T1000 (cell line): ENCODE measurements at places on chromosomes 1 and 21.

- no peak for DNase-seq
Observed at GRCh38 chr1:221727146-221728036, 14.5 kb downstream of the DUSP10 start.

DNA sequence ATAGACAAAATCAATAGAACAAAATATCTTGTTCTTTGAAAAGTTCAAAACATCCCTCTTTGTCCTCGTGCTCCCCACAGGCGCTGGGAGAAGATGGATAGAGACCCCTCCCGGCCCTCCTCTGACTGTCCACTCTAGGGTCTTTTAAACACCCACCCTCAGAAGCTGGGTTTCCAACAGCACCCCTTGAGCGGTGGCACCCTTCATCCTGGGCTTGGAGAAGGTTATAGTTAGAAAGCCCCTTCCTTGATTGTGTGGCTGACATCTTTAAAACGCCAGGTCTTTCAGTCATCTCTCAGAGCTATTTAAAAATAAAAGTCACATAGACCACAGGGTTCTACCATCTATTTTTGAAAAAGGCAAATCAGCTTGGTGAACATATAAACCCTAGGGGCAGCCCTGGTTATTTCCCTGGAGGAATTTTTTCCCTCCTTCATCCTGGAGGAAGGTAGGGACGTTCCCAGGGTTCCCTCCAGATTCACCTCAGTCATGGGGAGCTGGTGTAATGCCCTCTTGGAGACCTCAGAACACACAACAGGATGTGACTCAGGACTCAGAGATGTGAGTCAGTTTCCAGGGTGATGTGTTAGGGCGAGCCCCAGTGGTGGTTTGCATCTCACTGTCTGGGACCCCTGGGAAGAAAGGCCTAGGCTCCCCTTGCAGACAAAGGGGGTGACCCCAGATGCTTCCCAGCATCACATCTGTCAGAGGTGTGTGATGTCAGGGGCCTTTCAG, 138.5 kb downstream of the CLIC6 start:
- peak; percentile 75 for DNase-seq

DNA sequence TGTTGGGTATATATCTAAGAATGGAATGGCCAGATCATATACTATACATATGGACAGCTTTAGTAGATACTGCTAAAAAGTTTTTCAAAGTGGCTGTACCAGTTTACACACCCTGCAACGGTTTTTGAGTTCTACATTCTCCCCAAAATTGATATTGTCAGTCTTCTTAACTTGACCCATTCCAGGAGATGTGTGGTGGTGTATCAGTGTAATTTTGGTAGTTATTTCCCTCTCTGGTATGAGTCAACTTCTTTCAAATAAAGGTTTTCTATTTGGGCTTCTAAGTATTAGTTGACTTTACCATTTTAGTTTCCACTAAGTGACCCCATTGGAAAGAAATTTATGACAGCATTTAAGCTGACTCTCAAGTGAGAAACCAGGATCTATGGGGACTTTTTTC, 29.2 kb downstream of the INKA2 start:
- DNase-seq, result no peak

- no peak for DNase-seq
Observed at GRCh38 chr1:195773931-195774330, 834.3 kb downstream of the KCNT2 start.

DNA sequence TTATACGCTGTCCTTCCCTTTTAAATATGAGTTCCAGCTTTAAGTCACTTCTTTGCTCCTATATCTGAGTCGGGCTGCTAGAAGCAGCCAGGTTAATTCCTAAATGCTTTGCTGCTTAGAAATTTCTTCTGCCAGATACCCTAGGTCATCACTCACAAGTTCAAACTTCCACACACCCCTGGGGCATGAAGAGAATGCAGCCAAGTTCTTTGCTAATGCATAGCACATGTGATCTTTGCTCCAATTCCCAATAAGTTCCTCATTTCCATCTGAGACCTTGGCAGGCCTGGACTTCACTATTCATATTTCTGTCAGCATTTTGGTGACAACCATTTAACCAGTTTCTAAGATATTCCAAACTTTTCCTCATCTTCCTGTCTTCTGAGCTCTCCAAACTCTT, 14.5 kb upstream of the APP start:
- no peak for DNase-seq

- no peak for DNase-seq
Observed at GRCh38 chr21:36454706-36455105, 25.2 kb downstream of the CLDN14 start.

DNA sequence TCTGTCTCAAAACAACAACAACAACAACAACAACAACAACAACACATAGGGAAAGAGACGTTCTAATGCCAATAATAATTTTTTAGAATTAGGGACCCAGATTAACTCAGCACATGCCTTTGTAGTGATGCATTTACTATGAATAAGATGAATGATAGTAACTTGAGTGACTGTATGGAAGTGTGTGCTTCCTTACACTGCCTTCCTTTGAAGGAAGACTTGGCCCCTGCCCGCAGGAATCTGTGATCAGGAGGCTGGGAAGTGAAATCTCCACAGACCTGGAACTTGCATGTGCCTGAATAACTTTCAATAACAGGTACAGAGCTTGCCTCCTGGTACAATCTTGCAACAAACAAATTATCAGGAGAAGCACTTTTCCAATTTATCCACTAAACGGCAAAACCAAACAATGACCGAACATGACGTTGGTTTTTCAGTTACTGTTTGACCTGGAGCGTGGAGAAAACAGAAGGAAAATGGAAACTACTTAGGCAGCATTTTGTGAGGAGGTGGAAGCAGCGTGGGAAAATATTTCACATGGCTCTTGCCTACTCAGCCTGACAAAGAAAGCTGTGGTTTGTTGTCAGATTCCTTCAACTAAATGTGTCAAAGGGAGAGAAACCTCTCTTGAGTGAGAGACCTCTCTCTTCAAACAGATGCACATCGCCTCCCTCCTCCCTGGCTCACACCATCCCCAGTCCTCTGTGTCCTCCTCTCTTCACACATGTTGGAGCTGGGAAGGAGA, 10.1 kb upstream of the ABCA4 start:
- no peak for DNase-seq

DNA sequence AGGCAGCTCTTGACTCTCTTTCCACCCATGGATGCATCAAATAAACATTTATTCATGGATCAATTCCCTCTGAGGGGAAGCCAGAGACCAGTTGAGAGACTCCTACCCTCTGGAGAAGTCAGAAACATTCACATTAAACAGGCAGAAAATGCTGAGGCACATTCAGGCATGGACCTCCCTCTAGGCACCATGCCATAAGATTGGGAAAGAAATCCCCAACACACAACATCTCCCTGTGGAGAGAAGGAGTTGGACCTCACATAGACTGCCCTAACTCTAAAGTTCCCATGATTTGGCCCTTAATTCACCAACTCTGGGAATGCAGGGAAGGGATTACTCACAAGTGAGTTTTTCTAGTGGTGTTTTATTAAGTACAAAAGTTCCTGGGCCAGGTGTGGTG, 415.3 kb upstream of the C1orf87 start:
- no peak for DNase-seq

- no peak for DNase-seq
Observed at GRCh38 chr1:15282810-15283474, 35.9 kb downstream of the FHAD1 start.

DNA sequence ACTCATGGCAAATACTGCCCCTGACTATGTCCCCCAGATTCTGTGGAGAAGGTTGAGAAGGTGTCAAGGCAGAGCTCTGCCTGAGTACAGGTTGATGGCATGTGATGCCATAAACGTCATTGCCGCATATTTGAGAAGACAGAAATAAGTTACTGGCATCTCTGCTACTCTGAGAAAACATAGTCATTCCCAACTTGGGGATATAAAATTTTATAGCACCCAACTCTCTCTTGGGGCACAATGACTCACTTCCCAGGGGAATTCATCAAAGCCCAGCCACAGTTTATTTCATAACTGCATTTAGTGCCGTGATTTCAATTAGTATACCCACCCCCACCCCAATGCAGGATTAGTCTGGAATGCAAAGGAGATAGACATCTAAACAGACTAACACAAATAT, 101.9 kb upstream of the TNR start:
- DNase-seq, result peak; percentile 8
